SJCRH30 (cell line): ENCODE measurements at places on chromosomes 12 and 14. TPM values are rescaled to one million over a fixed set of nuclear protein-coding genes. Genes with fewer than 3 reads are reported as not detected.

The CLEC2D gene
- total RNA-seq, result 1.7 and 2.1 TPM in 2 replicates

The MSRB3 gene
- total RNA-seq, result 16.5 and 19.1 TPM in 2 replicates

The LRRC43 gene
- 0.61 and 0.79 TPM in 2 replicates for total RNA-seq

The FERMT2 gene
- total RNA-seq, result 62.5 and 65.3 TPM in 2 replicates

The DAO gene
- not detected in 2 replicates for total RNA-seq

The SSPN gene
- 2.8 and 4.0 TPM in 2 replicates for total RNA-seq

The M6PR gene
- 130 and 134 TPM in 2 replicates for total RNA-seq

- no peak overlapping the region for H3K4me3 ChIP-seq
- no peaks in the 10 kb centered on the region for H3K36me3 ChIP-seq
- H3K27ac ChIP-seq, result no peak overlapping the region
Observed at GRCh38 chr14:90426663-90427062, 29.8 kb downstream of the CALM1 start.

- DNase-seq, result no peak
- H3K27me3 ChIP-seq, result 0 out of 2 replicates have a peak, but pooled peaks cover 3% of the 10 kb centered on the region
- H3K4me3 ChIP-seq, result no peak overlapping the region
- H3K27ac ChIP-seq, result no peak overlapping the region
- no peaks in the 10 kb centered on the region for H3K4me1 ChIP-seq
Observed at GRCh38 chr12:108326254-108326750, 12.8 kb downstream of the CMKLR1 start.

GRCh38 chr14:50978888-50979287, 34.6 kb upstream of the PYGL start:
- no peaks in the 10 kb centered on the region for H3K27me3 ChIP-seq
- no peaks in the 10 kb centered on the region for H3K4me1 ChIP-seq
- H3K4me3 ChIP-seq, result no peak overlapping the region

GRCh38 chr14:50343434-50343833, 31.3 kb downstream of the DMAC2L start:
- H3K4me1 ChIP-seq, result peaks cover 5% of the 10 kb centered on the region; the same call in 1 of the 2 replicates
- H3K4me3 ChIP-seq, result no peak overlapping the region
- DNase-seq, result no peak
- H3K27ac ChIP-seq, result no peak overlapping the region
- H3K36me3 ChIP-seq, result no peaks in the 10 kb centered on the region

DNA sequence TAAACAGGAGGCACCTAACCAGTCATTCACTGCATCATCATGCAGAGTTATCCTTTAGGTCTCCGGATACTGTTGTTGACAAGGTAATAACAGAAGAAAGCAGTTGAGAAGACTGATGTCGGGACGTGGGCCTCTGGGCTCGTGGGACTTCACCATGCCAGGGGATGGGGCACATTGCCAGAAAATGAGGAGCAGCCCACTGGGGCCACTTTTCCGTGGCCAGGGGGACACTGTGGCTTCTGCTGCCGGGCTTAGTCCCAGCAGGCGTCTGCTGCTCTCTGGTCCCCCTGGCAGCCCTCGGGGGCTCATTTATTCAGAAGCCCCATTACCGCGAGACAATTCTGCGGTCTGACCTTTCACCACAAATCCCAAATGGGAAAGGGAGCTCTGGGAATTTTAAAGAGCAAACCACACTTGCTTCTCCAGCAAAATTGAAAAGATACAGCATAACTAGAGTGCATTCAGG, 201.2 kb downstream of the DAD1 start:
- peaks cover 17% of the 10 kb centered on the region for H3K4me1 ChIP-seq
- peak; percentile 89 for DNase-seq
- peak overlapping the region; percentile 35 for H3K4me3 ChIP-seq

DNA sequence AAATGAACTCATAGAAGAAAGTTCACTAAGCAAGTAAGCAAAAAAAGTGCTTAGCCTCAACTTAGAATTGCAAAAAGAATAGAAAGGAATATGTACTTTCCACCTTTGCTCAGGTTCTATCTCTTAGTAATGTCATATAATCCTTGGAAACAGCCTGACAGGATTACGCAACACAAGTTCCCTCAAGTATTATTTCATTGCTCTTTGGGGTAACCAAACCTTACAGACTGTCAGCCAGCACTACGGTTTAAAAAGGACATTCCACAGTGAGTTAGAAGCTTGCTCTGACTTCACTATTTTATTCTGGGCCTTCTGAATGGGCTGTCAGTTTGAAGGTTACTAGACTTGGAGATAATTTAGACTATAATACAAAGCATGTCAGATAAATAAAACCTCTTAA, 264.0 kb downstream of the ATXN7L3B start:
- DNase-seq, result no peak
- no peaks in the 10 kb centered on the region for H3K36me3 ChIP-seq
- H3K27me3 ChIP-seq, result no peaks in the 10 kb centered on the region
- H3K4me1 ChIP-seq, result no peaks in the 10 kb centered on the region
- H3K4me3 ChIP-seq, result no peak overlapping the region

- H3K27ac ChIP-seq, result no peak overlapping the region
- no peaks in the 10 kb centered on the region for H3K27me3 ChIP-seq
- no peak for DNase-seq
- no peak overlapping the region for H3K4me3 ChIP-seq
- H3K36me3 ChIP-seq, result no peaks in the 10 kb centered on the region
Observed at GRCh38 chr14:94381149-94382030, 7.0 kb downstream of the SERPINA1 start.

GRCh38 chr12:32083489-32083888, 23.2 kb upstream of the BICD1 start:
- H3K4me1 ChIP-seq, result peaks cover 10% of the 10 kb centered on the region
- no peak overlapping the region for H3K4me3 ChIP-seq
- no peaks in the 10 kb centered on the region for H3K36me3 ChIP-seq
- H3K27me3 ChIP-seq, result no peaks in the 10 kb centered on the region

GRCh38 chr12:89672589-89672979, 36.1 kb downstream of the ATP2B1 start:
- no peak overlapping the region for H3K4me3 ChIP-seq
- H3K4me1 ChIP-seq, result peaks cover 4% of the 10 kb centered on the region
- peaks cover 31% of the 10 kb centered on the region for H3K36me3 ChIP-seq
- DNase-seq, result no peak
- H3K27ac ChIP-seq, result no peak overlapping the region
- H3K27me3 ChIP-seq, result no peaks in the 10 kb centered on the region
